Activated T-cell treated with anti-CD3 and anti-CD28 coated beads for 48 hours (primary cell): ENCODE measurements at places on chromosomes 1 and 21.

DNA sequence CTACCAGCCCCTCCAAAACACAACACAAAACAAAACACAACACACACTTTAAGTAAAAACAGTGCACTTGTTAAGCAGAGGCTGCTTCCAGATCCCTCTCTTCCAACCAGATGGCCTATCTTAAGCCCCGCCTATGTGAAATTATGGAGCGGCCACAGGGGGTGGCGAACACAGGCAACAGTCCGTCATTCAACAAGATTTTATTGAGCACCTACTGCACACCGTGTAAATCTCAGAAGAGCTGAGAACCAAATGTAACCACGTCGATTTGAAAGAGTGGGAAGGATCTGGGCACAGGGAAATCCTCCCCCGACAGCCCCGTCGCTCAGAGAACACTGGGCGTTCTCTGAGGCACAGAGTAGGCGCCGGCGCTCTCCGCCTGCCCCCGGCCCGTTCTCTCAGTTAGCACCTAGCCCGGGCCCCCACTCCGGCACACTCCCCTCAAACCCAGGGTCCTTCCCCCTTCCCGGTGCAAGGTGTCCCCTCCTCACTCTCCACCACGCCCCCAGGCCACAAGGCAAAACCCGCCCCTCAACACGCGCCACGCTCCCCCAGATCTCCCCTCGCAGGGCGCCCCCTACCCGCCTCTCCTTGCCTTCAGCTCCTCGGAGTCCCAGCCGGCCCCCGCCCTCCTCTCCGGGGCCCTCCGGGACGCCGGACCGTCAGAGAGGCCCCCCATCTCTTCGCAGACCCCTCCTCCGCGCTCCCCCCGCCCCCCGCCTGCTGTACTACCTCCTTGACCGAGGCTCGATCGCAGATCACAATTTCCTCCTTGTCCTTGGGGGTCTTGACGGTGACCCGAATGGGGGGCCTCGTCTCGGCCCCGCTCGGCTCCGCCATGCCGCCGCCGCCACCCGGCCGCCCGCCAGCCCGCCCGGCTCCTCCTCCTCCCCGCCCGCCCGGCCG is 483 bp downstream of the UBQLN4 start:
- peak; percentile 58 for DNase-seq

DNA sequence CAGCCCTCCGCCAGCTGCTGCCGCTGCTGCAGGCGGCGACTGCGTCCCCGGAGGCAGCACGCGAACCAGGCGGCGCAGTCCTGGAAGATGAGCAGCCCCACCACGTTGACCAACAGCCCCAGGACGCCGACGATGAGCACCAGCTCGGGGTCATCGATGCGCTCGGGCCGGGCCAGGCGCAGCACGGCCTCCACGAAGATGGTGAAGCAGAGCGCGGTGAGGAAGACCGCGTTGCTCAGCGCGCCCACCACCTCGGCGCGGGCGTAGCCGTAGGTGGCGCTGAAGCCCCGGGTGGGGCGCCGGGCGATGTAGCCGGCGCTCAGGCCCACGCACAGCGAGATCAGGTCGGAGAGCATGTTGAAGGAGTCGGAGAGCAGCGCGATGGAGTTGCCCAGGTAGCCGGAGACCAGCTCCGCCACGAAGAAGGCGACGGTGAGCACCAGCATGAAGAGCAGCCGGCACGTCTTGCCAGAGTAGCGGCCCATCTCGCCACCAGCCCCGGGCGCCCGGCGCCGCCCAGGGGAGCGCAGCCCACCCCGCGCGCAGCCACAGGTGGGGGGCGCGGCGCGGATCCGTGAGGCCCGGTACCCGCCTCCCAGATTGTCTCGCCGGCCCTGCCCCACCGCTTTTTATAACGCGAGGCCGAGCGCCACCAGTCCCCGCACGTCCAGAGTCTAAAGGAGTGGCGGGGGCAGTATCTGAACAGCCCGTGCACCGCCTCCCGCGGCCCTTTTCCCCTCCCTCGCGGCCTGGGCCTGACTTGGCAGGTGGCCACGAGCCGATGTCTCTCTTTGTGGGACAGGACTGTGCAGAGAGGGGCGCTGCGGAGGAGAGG is at the start of gene SLC30A10:
TSS of gene SLC30A10 (minus strand) at position 602 of the 835 bp plus-strand sequence. CDS start at position 485, 117 bp downstream.
- peak; percentile 7 for DNase-seq

GRCh38 chr1:155202198-155202597 is 5.5 kb downstream of the THBS3 start:
- DNase-seq = no peak

DNA sequence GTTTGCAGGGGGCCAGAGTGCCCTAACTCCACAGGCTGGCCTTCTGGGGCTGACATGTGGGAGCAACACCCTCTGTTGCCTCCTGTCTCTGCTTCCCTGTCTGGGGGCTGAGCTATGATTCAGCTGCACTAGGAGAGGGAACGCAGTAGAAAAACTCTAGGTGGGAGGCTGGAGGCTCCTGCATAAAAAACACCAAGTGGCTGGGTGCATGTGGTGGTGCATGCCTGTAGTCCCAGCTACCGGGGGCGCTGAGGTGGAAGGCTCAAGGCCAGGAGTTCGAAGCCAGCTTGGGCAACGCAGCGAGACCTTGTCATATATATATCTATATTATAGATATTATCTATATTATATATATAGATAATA is 5.6 kb downstream of the KIF17 start:
- DNase-seq = no peak

GRCh38 chr21:26972192-26972591 is 5.3 kb upstream of the ADAMTS5 start:
- no peak for DNase-seq

DNA sequence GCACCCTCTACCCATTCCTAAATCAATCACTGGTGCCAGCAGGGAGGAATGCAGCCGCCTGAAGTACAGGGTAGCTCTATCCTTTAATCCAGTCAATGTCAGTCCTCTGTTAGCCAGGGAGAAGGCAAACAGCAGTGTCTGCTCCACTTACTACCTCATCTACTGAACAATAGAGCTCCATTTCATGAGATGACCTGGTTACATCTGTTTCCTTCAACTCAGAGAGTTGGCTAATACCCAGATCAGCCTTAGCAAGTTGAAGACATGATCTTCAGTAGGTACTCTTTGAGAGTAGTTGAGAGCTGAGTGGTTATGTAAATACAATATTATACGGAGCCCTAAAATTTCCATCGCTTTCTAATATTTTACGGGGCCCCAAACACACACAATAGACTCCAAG is 46.1 kb upstream of the CD34 start:
- no peak for DNase-seq

DNA sequence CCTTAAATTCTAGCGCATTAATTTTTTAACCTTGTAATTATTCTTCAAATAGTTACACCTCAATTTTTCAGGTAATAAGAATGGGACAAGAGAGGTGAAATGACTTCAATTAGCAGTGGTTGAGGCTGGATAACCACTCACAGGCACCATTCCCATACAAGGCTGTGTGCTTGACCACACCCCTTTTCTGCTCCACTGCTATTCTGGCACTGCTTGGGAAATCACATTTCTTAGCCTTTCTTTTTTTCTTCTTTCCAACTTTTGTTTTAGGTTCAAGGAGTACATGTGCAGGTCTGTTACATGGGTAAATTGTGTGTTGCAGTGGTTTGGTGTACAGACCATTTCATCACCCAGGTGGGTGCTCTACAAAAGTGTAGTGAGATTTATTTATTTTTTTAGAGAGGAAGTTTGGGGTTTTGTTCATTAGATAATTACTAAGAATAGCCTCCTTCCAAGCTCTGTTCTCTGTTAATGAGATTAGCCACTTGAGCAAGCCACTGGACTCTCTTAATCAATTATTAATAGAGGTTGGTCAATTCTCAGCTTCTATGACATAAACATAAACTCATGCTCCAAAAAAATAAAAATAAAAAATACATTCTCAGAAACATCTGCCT is 14.4 kb downstream of the ILDR2 start:
- DNase-seq = no peak

GRCh38 chr1:198290089-198290683 is 133.4 kb downstream of the NEK7 start:
- DNase-seq = no peak

GRCh38 chr1:25825605-25826004 is 5.9 kb downstream of the MTFR1L start:
- DNase-seq = no peak

DNA sequence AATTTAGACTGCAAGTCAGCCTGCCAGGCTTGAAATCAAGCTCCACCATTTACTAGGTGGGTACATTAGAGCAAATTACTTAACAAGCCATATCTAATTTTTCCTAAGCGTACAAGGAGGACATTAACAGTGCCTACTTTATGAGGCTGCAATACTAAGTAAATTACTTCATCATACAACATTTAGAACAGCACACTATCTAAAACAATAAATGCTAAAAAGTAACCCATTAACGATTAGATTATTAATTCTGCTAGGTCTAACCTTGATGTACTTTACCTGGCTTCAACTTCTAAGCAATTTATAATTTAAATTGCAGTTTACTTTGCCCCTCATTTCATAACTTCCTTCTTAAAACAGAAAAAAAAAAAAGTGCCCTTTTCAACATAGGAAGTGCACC is 1155.6 kb upstream of the NCAM2 start:
- DNase-seq = no peak

DNA sequence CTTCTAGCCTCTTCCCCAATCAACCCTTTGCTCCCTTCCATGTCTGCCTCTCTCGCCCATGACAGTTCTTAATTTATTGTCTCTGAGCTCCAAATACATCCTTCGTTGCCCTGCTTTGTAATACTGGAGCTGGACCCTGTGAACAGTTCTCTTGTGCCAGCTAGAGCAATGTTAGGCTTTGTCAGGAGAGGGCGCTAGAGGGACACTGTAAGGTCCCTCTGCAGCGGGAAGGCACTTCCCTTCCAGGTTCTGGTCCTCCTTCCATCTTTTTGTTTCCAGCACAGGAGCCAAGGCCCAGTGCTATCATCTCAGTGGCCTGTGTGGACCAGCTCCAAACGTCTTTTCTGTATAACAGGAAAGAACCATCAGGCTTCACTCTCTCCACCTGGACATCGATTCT is 95.9 kb downstream of the PTPRU start:
- no peak for DNase-seq

DNA sequence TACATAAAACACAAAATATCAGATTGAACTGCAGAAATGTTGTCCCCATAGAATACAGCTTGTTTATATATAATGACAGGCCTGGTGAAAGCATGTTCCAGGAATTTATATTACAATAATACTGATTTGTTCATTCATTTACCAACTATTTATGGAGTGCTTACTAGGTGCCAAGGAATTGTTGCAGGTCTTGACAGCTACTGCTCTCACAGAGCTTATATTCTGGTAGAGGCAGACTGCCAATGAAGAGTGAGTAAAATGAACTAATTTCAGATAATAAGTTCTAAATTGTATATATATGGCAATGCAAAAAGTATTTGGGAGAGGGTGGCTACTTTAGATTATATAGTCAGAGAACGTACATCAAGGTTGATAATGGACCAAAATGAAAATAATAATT is 152.0 kb downstream of the COQ8A start:
- DNase-seq = no peak

GRCh38 chr1:228695015-228695955 is 40.0 kb upstream of the RHOU start:
- DNase-seq = no peak

DNA sequence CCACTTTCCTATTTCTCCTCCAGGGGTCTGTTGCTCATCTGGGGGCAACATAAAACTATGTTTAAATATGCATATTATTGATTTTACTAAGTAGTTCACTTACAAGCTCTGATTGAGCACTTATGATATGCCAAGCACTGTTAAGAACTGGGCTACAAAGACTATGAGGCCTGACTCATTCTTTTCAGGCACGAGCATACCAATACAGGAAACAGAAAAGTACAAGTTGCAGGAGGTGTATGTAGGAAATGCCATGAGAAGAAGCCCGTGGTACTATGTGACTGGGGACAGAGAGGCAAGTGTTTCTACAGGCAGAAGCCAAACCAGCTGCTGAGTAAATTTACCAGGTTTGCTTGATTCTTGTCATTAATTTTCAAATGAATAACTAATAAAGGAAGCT is 120.4 kb upstream of the PTGFR start:
- DNase-seq = no peak

- DNase-seq = no peak
Observed at GRCh38 chr1:147626291-147626690, 44.0 kb downstream of the ACP6 start.

DNA sequence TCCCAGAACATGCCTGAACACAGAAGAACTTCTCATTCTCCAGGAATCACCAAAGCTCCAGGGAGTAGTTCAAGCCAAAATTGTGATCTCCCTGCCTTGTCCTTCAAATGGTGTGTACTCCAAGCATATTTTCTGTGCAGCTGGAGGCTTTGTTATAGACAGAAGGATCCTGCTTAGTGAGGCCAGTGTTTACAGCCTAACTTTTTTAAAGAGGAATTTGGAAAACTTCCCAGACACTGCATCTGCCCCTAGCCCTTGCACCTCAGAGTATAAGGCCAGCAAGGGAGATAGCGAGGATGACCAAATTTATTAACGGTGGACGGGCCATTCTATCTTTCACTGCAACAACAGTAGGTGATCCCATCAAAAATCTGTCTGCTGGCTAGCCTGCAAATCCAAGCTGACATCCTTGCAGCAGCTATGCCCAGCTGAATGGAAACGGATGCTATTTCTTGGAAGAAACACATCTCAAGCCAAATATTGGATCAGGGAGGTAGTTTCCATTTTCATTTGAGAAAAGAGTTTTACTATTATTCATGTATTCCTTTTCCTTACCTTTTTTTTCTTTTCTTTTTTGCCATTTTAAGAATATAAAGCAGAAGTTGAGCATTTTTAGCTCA is 249.8 kb downstream of the USH2A start:
- no peak for DNase-seq

- peak; percentile 75 for DNase-seq
Observed at GRCh38 chr1:211654838-211655787, 20.3 kb downstream of the NEK2 start.

- DNase-seq = no peak
Observed at GRCh38 chr1:208420696-208421095, 176.5 kb upstream of the PLXNA2 start.

GRCh38 chr1:156246781-156247459 is 936 bp downstream of the PAQR6 start:
- DNase-seq = no peak

- no peak for DNase-seq
Observed at GRCh38 chr1:168627370-168627769, 51.0 kb downstream of the XCL1 start.

- DNase-seq = peak; percentile 11
Observed at GRCh38 chr1:207051191-207051943, at the start of gene YOD1. YOD1 (minus strand) TSS chr1:207051208; CDS start chr1:207051030, 178 bp downstream.

GRCh38 chr1:94851571-94851970 is 31.4 kb downstream of the SLC44A3 start:
- no peak for DNase-seq

DNA sequence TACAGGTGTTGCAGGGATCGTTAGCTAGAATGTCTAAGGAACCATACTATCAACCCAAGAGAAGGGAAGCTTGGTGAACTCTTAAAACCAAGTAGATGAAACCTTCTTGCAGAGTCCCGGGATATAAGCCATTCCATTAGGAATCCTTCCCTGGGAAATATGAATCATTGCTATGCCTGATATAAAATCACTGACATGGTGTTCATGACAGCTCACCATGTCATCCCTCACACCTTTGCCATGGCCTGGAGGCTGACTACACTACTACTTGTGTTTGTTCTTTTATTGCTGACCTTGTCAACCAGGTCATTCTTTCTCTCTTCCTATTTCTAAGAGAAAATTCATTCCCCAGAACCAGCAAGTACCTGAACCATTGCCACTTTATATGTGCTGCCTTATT is 12.1 kb downstream of the ST6GALNAC3 start:
- DNase-seq = no peak

- no peak for DNase-seq
Observed at GRCh38 chr1:910311-910880, 13.3 kb upstream of the SAMD11 start.

GRCh38 chr1:61851849-61852669 is 109.8 kb downstream of the PATJ start:
- no peak for DNase-seq

GRCh38 chr1:167784876-167785550 is 63.2 kb downstream of the MPZL1 start:
- no peak for DNase-seq
